Aorta (tissue), 5 donors: ENCODE measurements at places on chromosomes 6 and 20. TPM values are rescaled to one million over a fixed set of nuclear protein-coding genes. Genes with fewer than 3 reads are reported as not detected.

DNA sequence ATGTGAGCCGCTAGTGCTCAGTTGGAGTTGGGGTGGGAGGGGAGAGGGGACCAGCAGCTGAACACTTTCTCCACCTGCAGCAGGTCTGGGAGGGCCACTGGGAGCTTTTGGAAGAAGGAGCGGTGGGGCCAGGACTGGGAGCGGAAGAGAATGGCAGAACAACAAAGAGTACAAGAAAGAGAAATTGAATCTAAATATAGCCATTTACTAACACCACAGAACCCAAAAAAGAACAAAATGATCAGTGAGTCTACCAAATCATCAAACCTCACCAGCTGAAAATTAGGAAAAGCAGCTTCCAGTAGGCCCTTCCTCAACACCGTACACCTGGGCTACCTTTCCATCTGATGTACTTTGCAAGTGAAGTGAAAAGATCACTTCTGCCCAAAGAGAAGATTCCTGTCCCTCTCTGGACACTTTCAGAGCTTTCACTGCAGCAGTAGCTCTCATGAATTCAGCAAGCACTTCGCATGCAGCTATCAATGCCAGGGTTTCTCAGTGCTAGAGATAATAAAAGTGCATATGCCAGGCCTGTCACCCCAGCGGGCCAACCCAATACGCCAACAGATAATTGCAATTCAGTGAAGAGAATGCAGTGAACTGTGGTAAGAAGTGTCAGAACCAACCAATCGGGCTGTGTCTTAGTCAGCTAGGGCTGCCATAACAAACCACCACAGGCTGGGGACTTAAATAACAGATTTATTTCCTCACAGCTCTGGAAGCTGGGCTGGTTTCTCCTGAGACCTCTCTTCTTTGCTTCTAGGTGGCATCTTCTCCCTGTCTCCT, 597 bp downstream of the LY86 start:
- no peak for DNase-seq

DNA sequence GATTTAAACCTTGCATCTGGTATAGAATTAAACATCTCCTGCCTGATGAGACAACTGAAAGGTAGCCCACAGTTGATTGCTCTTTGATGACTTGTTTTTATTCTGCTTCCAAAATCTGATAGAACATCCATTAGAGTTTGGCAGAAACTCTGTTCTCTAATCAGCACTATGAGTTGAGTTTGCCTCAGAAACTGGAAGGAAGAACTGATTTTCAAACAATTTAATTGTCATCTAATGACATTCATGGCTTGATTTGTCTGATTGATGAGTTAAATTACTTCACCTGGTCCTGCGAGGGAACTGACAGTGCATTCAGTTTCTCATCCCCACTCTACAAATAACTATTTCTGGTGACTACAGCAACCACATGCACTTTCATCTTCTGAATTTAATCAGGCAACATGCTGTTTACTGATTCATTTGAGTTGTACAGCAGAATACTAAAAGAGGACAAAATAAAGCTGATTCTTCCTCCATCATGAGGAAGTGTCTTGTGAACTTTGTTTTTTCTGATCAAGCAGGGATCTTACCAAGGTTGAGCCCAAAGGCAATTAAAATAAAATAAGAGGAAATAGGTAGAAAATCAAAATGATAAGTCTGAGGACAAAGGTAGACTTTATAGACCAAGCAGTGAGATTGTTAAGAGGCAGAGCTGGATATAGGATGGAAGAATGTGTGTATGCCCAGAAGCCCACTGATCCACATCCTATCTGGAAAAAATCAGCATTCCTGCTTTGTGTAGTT, 15.7 kb upstream of the MRAP2 start:
- no peak for DNase-seq

GRCh38 chr6:4908062-4908461, 95.8 kb downstream of the RPP40 start:
- DNase-seq = no peak

DNA sequence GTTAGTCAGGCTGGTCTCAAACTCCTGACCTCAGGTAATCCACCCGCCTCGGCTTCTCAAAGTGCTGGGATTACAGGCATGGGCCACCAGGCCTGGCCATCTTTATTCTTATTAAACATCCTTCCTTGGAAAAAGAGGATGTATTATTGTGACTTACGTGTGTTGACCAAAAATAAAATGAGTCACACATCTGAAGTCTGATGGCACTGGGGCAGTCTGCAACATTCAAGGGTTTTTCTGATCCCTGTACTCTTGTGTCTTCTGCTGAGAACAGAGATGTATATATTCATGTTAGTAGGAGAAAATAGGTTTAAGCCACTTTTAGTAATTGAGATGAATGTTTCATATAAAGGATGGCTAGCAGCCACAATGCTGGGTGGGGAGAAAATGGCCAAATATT, 129.9 kb upstream of the RIPOR2 start:
- DNase-seq = no peak

DNA sequence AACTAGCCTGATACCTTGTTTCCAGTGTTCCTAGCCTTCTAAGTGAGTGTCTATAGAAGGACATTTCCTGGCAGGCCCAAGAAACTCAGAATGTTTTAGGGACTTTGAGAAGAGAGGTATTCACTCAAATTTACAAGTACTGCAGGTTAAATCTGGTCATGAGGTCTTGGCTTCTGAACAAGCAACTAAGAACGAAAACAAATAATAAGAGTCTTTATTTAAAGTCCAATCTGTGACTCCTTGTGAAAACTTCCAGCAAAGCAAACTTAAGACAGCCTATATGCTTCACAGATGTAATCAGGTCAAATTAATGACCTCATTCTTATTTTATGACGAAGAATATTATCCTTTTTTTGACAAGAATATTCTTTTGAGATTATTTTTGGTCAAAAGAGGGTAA, 79.4 kb upstream of the PRSS16 start:
- DNase-seq = no peak

DNA sequence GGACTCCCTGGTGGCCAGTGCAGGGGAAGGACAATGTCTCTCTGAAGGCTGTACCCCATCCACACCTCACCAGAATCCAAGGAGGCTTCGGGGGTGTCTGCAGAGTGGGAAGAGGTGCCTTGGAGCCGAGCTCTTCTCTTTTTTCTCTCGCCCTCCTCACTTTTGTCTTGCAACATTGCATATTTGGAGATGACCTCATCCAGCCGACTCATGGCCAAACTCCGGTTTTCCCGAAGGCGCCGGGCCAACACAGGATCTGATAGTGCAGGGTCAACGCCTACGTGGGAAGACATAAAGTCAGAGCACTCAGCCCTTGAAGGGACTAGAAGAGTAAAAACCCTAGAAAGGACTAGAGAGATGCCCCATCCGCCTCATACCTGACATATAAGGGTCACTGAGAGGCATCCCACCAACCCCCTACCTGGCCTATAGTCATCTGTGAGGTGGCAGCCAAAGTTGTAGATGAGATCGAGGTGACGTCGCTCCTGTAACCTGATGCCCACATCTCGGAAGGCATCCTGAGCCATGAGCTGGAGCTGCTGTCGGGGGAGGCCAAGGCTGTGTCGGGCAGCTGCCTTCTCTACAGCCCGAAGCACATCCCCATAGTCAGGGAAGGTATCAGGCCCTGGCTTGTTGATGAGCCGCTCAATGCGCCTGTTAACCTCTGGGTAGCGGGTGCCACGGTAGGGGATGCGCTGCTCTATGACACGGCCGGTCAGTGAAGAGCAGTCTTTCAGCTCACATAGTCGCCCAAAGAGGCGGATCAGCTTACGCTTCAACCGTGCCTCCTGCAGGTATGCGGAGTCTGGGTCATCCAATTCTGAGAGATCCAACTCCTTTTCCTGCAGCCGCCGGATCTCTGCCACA, 3.0 kb upstream of the ZBTB22 start:
- peak; percentile 91 for DNase-seq

DNA sequence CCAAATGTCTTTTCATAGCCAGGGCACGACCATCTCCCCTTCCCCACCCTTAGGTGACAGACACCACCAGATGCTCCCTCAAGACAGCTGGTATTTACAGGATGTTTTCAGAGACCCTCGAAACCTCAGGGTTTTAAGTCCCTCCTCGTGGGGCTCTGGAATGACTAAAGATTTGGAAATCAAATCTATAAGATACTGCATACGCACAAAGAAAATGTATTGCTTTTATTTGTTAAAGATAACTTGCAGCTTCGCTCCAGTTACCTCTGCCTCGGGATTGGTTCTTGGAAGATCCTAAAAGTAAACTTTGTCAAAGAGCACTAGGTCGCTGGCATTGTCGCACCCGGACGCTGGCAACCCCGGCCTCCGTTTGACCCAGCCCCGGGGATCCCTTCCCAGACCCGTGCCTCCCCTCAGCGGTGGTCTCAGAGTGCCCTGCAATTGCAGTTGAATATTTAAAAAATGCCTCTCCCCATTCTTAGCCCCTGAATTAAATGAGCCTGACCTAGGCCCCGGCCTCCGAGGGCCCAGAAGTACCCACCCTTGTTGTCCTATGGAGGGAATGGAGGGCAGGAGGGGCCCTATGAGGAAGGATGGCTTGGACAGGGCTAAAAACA, 7.1 kb downstream of the PAX1 start:
- DNase-seq = no peak

- DNase-seq = no peak
Observed at GRCh38 chr20:32056708-32057483, 4.9 kb downstream of the HCK start.

Gene NHLRC1
- total RNA-seq = 1.6 TPM

Gene SKIC2
- 53.8 TPM for total RNA-seq

Gene DUSP15
- total RNA-seq = 2.4 TPM
